ENCODE measurements at places on chromosomes 2 and 18. TPM values are rescaled to one million over a fixed set of nuclear protein-coding genes. Genes with fewer than 3 reads are reported as not detected.

AUP1 gene
- 55.4 TPM for total RNA-seq

DUSP19 gene
- total RNA-seq = 4.4 TPM

DNA sequence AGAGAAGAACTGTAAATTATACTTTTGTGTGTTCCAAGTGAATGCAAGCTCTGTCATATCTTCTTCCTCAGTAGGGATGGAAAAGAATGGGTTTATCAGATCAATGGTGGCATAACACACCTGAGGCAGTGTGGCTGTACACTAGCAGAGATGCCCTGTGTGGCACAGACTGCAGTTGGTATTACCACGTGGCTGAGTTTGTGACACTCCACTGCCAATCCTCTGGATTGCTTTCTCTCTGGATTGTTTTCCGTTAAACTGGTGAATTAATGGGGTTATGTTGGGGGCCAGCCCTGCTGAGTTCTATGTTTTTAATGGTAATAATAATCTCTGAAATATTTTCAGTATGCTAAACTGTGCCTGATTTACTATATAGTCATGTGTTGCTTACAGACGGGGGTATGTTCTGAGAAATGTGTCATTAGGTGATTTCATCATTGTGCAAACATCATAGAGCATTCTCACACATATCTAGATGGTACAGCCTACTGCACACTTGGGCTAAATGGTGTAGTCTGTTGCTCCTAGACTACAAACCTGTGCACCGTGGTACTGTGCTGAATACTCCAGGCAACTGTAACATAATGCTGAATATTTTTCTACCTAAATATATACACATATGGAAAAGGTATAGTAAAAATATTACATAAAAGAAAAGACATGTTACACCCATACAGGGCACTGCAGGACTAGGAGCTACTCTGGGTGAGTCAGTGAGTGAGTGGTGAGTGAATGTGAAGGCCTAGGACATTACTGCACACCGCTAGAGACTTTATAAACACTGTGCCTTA is 84.7 kb upstream of the ST6GAL2 start:
- DNase-seq = no peak

DNA sequence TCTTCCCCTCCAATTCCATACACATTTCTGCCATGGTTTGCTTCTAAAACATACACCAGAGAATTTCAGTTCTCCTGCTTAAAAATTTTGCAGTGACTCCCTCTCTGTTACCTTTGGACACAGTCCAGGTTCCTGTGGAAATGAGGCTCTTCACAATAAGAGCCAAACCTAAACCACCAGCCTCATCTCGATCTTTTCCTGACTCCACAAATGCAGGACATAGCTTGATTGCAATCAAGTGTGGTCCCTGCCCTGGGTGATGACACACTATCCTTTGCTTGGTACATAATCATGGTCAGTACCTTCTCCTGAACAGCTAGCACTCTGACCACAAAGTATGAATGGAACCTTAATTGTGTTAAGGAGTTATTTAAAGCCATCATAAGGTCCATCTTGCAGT is 134.9 kb upstream of the CHAC2 start:
- no peak for DNase-seq

HTR2B gene
- 0.30 TPM for total RNA-seq

SPATA3 gene
- not detected for total RNA-seq

KCNG3 gene
- total RNA-seq = 0.20 TPM

DNA sequence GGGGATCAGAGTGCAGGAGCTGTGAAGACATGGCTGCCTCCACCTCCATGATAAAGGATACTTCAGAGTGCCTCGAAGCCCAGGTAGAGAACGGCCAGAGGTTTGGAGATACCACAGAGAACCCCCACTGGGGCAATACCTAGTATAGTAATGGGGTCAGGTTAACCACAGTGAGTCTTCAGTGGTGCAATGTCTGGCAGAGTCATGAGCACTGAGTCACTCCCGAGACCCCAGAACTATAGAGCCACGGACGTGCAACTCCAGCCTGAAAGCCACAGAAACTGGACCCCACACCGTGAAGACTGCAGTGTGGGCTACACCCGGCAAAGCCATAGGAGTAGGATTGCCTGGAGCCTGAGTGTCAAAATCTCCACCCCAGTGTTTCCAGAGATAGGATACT is 746.6 kb downstream of the CBLN2 start:
- DNase-seq = no peak

DNA sequence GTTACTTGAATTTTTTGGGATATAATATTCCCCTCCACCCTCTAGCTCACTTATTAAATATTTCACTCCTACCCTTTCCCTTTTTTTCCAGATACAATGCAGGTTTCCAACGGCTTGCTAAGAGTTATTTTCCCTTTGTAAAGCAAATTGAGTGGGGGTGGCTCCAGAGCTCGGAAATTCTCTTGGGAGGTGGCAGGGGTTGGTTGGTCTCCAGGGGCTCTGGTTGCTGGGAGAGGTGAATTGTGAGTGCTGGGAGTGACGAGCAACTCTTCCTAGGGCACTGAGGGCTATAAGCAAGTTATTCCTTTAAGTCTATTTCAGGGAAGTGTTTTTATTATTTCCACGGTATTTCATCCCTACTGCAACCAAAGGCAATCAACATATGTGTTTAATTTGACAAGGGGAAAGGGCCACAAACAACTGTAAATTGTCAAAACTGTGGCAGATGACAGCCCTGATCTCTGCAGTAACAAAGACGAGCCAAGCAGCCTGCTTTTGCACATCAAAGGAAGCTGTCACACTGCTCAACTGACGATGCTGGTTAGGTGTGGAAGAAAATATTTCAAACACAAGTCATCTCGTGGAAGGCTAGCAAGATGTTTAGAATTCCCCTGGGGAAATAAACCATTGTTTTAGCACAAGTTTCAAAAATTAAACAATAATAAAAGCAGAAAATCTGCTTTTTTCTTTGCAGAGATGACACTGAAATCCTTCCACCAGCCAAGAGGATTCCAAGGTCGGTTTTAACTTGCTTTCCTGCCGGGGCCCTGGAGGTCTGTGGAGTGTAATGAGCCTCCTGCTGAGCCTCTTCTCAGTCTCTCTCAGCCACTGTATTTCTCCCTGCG is 34.8 kb upstream of the ASXL2 start:
- DNase-seq = no peak

- DNase-seq = peak; percentile 28
Observed at GRCh38 chr2:152542995-152543481, 174.2 kb downstream of the PRPF40A start.

DNA sequence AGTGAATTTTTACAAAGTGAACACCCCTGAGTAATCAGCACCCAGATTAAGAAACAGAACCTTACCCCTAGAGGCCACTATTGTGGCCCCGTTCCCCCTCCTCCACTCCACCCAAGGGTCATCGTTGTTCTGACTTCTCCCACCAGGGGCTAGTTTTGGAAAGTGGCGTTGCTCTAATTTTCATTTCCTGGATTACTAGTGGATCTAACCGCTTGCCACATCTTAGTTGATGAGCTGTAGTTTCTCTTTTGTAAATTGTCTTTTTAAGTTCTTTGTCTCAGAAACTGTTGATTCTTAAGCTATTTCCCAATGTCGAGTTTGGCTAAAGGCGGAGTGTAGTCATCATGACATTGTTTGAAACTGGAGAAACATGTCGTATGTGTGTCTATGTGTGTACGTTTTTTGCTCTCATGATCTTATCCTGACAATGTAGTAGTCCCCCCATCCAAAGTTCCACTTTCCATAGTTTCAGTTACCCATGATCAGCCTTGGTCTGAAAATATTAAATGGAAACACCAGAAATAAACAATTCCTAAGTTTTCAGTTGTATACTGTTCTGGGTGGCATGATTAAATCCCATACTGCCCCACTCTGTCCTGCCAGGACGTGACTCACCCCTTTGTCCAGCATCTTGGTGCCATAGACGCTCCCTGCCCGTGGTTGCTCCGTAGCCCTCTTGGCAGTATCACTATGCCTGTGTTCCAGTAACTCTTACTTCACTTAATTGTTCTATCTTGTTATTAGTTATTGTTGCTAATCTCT is 71.0 kb upstream of the SP3 start:
- no peak for DNase-seq

DNA sequence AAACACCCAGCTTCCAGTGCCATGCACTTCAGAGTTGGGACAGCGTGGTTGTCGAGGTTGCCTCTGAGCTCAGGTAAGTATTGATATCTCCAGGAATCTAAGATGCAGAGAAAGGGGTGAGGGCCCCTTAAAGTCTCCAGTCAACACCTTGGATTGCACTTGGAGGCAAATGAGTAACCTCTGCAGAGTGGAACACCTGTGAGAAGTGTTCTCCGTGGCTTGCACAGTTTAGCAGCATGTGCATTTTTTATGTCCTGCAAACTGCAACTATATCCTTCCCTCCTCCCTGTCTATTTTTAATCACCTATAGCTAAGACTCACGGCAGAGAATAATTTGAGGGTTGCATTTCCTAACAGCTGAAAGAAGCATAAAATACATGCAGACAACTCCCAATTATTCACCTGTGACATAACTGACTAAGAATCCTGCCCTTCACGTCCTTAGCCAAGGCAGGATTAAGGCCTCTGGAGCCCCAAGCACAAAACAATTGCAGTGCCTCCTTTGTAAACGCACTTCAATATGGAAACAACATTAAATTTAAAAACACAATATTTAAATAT is 1.6 kb upstream of the ZNF385B start:
- DNase-seq = no peak

- no peak for DNase-seq
Observed at GRCh38 chr2:165054652-165055051, 99.3 kb upstream of the SLC38A11 start.

- peak; percentile 92 for DNase-seq
Observed at GRCh38 chr2:159051133-159051532, 82.7 kb downstream of the TANC1 start.

DNA sequence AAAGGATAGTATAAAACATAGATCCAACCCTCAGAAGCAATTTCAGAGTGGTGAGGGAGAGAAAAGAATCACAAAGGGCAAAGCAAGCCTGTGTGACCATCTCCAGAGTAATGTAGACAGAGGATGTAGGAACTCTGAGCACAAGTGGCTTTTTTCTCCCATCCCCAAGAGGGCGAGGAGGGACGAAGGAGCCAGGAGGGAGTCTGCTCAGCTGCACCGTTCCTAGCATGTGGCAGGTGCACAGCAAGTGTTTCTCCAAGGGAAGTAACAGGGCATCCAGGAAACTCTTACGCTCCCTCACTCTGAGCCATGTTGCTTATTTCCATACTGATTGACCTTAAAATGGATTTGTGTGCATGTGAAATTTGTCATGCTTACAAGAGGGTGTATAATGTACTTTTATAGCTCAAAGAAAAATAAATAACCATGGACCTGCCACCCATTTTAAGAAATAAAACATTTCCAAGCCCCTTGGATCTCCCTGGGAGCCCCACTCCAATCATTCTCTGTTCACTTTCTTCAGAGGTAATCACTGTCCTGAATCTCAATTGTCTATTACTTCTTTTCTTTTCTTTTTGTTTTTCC is 37.8 kb upstream of the SEC11C start:
- DNase-seq = no peak

SPP2 gene
- not detected for total RNA-seq

DNA sequence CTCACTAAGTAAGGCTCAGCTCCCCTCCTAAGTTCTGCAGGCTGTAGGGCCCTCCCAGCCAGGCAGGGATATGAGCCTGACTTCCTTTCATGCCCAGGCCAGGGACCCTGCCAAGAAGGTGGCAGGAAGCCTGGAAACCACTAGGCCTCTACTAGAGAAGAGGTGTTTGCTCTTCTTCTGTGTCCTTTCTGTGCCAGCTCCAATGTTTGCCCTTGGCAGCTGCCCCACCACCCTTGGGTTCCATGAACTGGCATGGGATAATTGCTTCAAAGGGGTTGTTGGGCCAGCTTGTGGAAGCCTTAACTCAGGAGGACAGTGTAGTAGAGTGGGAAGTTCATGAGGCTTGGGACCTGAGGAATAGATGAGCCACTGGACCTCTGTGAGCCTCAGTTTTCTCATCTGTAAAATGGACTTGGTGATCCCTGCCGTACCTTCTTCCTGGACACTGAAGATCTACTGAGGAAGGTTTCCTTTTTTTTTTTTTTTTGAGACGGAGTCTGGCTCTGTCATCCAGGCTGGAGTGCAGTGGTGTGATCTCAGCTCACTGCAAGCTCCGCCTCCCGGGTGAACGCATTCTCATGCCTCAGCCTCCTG is 3.9 kb downstream of the SLC35F6 start:
- DNase-seq = no peak

MOCOS gene
- total RNA-seq = 1.6 TPM

DNA sequence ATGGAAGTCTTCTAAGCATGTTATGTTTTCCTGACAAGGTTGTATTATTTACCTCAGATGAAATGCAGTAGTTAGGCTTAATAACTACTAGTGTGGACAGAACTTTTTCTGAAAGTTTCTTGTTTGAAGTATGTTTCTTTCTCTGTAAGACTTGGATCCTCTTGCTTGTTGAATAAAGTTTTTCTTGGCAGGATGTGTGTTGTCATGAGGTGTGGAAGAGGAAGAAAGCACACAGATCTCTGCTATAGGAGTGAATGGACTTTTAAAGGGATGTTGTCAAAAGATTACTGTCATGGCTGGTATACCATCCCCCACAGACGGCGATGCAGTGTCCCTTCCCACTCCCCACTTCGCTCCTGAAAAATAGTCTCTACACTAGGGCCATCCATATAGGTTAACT is 2.6 kb downstream of the CAB39 start:
- DNase-seq = no peak

MAP3K19 gene
- total RNA-seq = not detected

GRCh38 chr2:221521233-221521845 is 50.8 kb downstream of the EPHA4 start:
- DNase-seq = no peak

DNA sequence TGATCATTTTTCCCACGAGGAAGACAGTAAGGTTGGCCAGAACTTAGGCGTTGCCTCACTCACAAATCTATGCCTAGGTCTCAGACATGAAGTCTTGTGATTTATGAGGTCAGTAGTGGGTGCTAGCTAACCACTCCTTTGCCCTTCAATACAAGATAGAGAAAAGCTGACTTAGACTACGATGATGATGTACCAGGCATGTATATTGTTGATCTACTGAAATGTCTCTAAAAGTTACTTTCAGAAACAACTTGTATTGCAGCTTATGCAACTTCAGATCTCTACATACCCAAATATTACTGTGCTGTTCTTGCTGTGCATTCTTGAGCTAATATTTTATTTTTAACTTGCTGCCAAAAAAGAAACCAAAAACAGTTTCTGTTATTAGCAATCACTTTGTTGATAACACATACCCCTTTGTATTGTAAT is 30.6 kb downstream of the MAPRE2 start:
- no peak for DNase-seq

GRCh38 chr2:207692206-207693065 is 19.0 kb upstream of the CCNYL1 start:
- no peak for DNase-seq

ZBTB14 gene
- total RNA-seq = 9.4 TPM

IL1RN gene
- total RNA-seq = 20.7 TPM
